ENCODE measurements at places on chromosomes 13 and 19.
A peak's percentile ranks its signal among the peaks of the same experiment; 100 is the strongest.

DNA sequence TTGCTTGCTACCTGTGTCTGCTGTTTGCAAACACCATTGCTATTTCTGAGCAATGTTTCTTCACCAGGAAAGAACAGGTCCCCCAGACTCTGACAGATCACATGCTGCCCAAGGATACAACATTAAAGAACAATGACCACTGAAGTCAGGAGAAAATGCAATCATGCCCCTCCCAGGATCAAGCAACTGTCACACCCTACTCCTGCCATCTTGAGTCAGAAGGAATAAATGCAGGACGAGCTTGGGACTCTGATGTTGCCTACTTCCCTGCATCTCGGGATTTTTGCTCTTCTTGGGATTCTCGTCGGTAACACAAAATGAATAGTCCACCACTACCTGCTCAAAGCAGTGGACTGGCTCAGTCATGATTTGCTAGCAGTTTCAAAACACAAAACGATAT lies 490.6 kb downstream of the COG6 start:
- DNase-seq, result no peak

GRCh38 chr19:19064811-19065745 lies 1.3 kb downstream of the SLC25A42 start:
- peak; percentile 16 for DNase-seq

DNA sequence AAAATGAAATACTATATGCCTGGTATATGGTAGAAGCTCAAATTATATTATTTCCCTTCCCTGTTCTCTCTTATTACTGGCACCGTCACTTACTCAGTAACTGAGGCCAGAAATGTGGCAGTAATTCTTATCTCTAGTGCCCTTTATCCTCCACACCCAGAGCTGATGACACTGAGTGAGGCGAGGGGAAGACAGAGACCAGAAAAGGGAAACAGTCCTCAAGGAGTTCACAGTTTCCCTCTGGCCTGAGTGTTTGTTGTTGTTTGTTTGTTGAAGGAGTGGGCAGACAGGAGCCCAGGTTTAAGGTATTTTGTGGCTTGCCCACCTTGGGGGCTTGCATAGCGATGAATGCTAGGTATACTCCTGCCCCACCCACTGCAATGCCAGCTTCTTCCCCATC lies 101.5 kb upstream of the FNDC3A start:
- no peak for DNase-seq

GRCh38 chr13:62123409-62123808 lies 707.8 kb upstream of the PCDH20 start:
- no peak for DNase-seq

DNA sequence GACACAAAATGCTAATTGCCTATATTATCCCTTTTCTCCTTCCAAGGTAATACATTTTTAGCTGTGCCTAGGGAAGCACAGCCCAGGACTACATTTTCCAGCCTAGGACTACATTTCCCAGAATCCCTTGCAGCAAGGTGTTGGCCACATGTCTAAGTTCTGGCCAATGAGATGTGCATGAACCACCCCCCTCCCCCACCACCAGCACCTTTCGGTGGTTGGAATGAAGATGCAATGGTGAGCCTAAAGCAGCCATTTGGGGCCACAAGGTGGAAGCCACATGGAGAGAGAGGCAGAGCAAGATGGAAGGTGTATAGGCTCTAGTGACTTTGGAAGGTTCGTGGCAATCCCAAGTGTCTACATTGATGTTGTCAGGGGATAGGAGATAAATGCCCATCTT lies 16.2 kb downstream of the UNC13A start:
- DNase-seq, result peak; percentile 11

- DNase-seq, result no peak
Observed at GRCh38 chr13:104086759-104087158, 1020.5 kb upstream of the SLC10A2 start.

DNA sequence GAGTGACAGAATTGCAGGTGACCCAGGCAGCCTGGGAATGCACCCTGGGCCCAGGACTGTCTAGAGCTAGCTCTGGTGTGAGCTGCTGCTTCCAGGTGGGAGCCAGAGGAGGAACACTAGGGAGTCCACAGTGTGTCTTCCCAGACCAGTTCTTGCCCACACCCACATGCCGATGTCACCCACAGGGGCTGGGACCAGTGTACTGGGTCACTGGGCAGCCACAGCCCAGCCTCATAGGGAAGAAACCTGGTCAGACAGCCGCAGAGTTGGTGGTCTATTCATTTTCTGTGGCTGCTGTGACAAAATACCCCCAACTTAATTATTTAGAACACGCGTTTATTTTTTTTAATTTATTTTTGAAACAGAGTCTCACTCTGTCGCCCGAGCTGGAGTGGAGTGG lies 3.1 kb downstream of the RNF225 start:
- no peak for DNase-seq

DNA sequence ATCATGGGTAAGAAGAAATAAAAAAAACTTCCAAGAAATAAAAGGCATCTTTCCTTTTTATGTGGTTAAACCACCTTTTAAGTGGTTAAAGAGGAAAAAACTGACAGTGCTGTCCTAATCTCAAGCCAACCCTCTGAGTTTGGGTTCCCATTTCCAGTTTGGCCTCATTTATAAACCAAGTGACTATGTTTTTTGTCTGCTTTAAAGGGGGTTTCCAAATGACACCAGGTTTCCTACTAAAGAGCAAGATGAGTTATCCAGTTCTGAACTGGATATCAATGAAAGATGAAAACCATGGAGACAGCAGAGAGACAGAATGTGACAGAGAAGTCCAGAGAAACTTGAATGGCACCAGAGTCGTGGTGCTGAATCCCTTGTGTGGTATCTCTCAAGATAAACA lies 251.5 kb downstream of the ABCC4 start:
- no peak for DNase-seq

- no peak for DNase-seq
Observed at GRCh38 chr19:51607077-51607476, 23.1 kb downstream of the SIGLEC5 start.

GRCh38 chr13:110261166-110262081 lies 45.5 kb downstream of the COL4A1 start:
- DNase-seq, result no peak

- no peak for DNase-seq
Observed at GRCh38 chr19:56159622-56160271, 16.1 kb upstream of the GALP start.

- no peak for DNase-seq
Observed at GRCh38 chr19:41868989-41869300, 8.1 kb upstream of the CD79A start.

DNA sequence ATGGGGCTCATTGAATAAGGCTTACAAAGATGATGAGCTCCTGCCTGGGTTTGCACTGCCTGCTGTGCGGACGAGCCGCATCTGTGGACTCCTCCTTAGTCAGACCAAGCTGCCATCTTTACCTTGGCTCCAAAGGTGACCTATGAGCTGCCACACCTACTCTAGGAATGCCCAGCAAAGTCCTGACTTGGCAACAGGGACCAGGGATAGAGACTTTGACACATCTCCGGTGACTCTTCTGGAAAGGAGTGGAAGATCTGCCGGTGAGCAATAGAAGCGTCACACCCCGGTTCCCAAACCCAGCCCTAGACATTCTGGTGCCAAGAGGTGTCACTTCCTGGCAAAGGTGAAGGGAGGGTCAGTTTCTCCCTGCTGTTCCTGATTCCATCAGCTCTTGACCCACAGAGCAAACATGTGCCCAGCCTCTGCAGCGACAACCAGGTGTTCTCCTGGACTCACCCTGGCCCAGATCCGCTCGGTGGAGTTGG lies 50.2 kb upstream of the GTF3A start:
- no peak for DNase-seq

- no peak for DNase-seq
Observed at GRCh38 chr13:22536851-22537250, 643.9 kb upstream of the SGCG start.

DNA sequence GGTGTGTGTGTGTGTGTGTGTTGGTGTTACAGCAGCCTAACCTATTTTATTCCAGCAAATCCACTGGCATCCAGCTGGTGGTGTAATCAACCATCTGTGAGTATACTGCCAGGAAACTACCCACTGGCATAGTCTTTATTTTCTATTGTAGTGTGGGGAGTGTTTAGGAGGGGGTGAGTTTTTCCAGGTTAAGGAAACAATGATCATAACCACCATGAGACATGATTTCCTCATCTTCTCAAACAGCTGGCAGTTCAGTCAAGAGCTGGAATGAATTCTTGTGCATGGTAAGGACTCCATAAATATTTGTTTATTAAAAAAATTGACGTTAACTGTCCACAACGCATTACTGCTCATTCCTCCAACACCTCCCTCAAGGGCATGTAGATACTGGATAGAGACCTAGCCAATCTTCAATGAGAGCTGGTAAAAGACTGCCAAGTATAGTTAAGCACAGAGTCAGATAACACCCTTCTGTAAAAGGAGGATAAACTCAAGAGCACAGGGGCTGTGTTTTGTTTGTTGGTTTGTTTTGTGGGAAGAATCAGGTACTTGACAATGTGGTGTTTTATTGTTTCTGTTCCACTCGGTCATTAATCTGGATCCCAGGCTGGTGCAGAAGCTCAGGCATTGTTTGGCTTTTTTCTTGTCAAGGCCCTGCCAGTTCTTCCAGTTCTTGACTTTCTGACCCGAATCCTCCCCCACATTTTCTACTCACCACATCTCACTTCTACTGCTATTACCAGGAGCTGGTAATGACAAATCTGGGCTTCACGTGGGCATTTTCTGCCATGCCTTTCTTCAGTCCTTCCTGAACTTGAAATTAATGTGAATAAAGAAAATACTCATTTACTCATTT lies 31.6 kb upstream of the SLC46A3 start:
- DNase-seq, result no peak

- DNase-seq, result no peak
Observed at GRCh38 chr19:15439078-15439799, 10.5 kb downstream of the WIZ start.

GRCh38 chr13:24192811-24193162 lies 32.3 kb downstream of the SPATA13 start:
- no peak for DNase-seq

DNA sequence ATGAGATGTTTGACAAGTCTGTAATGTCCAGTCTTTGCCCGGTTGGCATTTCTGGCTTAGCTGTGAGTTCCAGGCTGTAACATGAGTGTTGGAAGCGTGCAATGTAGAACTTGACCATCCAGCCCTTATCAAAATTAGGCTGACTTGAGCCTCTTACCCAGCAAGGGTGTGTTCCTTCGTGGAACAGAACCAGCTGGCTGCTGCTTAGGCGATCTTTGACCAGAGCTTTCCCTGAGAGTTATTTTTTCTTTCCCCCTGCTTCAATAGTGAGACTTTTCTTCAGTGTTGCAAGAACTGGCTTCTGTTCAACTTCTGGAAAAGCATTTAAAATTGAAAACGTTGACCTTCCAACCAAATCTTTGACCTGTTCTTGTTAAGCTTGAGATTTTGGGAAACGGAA lies 6.5 kb downstream of the TNFSF13B start:
- DNase-seq, result no peak

GRCh38 chr19:45173816-45174215 lies 4.2 kb downstream of the TRAPPC6A start:
- DNase-seq, result no peak

- DNase-seq, result no peak
Observed at GRCh38 chr19:35555301-35556005, 8.0 kb downstream of the ATP4A start.

GRCh38 chr13:95676105-95676761 lies 706 bp upstream of the DNAJC3 start:
- peak; percentile 34 for DNase-seq

DNA sequence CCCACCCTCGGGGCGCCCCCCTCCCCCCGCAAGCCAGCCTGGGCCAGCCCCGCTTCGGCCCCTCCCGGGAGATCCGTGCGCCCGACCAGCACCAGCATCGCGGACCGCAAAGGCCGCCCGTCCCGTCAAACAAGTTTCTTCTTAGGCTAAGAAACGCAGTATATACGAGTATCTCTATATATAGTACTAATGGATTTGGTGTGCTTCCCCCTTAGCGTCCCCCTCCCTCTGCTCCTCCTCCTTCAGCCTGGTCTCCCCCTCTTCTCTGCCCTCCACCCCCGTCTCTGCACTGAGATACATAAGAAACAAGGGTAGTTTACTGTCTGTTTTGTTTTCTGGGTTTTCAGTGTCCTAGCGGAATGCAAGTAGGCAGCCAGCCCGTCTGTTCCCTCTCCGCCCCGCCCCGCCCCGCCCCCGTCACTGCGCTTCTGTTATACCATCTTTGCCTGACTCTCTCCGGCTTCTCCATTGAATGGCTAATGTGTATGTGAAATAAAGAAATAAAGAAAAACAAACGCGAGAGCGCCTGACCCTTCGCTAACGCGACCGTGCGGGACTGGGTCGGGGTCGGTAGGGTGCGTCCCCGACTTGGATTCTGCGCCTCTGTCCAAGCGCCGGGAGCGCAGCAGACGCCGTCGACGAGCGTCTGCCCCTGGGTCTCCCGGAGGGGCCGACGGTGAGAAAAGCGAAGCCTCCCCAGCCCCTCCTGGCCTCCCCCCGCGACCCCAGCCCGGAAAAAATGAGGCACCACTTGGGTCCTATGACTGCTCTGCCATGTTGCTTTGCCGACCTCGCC lies 4.2 kb downstream of the LYL1 start:
- DNase-seq, result peak; percentile 37

GRCh38 chr19:45405435-45406225 lies 761 bp upstream of the PPP1R13L start:
- peak; percentile 84 for DNase-seq

DNA sequence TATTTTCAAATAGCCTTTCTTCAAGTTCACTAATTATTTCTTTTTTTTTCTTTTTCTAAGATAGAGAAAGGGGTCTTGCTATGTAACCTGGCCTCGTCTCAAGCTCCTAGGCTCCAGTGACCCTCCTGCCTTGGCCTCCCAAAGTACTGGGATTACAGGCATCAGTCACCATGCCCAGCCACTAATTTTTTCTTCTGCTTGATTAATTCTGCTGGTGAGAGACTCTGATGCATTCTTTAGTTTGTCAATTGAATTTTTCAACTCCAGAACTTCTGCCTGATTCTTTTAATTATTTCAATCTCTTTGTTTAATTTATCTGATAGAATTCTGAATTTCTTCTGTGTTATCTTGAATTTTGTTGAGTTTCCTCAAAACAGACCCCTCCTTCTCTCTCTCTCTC lies 11.4 kb downstream of the BLOC1S3 start:
- DNase-seq, result no peak

DNA sequence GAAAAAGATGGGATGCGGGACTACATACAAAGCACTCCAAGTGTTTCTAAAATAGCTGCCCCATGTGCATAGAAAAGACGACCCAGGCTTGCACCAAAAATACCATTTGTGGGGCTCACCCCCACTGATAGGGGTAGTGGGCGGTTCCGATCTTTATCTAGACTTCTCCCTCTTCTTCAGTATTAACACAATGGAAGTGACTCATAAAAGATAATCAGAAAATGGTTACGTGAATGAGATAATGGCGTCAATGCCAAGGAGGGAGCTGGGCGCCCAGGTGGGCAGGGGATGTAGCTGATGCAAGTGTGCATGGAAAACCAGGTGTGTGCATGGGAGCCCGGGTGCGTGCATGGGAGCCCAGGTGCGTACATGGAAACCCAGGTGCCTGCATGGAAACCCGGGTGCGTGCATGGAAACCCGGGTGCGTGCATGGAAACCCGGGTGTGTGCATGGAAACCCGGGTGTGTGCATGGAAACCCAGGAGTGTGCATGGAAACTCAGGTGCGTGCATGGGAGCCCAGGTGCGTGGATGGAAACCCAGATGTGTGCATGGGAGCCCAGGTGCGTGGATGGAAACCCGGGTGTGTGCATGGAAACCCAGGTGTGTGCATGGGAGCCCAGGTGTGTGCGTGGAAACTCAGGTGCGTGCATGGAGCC lies 32.7 kb downstream of the LAMP1 start:
- DNase-seq, result no peak

- DNase-seq, result peak; percentile 1
Observed at GRCh38 chr13:73335210-73335609, 276.4 kb downstream of the KLF5 start.

Measured in CD4-positive, alpha-beta T cell treated with Interleukin-2 at 100 ng/mL for 4 hours (primary cell).